ENCODE measurements at places on chromosomes 5 and 9.
A peak's percentile ranks its signal among the peaks of the same experiment; 100 is the strongest.

- DNase-seq = no peak
Observed at GRCh38 chr9:89375191-89375760, 57.0 kb downstream of the SECISBP2 start.

GRCh38 chr9:16143947-16144890 is 591.4 kb downstream of the CCDC171 start:
- DNase-seq = no peak

DNA sequence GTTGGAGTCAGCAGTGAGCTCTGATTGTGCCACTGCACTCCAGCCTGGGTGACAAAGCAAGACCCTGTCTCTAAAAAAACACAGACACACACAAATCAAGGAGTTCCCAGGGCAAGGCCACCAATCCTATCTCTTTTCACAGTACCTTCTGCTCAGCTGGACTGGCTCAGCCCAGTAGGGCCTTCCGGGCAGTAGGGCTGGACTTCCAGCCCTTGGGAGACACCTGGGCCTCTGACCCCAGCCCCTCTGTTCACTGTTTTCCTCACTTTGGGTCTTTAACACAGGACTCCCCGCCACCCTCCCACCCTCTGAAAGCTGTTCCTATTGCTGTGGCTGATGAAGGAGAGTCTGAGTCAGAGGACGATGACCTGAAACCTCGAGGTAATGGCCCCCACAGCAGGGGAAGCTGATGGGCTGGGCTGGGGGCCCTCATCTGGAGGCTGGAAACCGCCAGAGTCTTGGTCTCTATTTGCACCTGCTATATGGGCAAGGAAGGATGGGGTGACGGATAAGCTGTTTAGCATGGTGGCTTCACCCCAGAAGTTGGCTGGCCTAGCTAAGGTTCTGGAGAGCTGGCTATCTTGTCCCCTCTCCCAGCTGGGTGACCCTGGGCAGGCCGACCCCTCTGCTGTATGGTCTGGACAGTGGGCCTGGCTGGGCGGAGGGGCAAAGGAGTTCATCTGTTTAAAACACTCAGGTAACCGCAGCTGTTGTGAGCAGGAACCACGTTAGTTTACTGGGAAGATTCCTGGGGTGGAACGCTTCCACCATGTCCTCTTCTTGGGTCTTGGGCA is 25.6 kb downstream of the USP20 start:
- DNase-seq = no peak

DNA sequence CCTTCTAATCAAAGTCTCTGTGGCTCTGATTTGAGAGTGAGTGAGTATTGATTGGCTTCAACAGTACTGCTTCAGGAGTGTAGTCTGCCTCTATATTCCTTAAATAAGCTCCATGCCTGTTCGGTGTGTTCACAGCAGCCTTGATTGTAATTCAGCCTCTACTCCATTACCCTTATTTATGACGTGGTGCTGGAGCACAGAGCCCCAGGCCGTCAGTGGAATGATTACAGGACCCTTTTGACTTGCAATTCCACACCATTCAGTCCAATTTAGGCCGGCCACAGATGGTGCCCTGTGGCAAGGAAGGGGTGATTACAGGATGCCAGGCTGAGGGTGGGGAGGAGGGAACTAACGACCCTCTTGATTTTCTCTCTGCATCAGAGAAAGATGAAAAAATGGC is 110.3 kb downstream of the ASTN2 start:
- no peak for DNase-seq

DNA sequence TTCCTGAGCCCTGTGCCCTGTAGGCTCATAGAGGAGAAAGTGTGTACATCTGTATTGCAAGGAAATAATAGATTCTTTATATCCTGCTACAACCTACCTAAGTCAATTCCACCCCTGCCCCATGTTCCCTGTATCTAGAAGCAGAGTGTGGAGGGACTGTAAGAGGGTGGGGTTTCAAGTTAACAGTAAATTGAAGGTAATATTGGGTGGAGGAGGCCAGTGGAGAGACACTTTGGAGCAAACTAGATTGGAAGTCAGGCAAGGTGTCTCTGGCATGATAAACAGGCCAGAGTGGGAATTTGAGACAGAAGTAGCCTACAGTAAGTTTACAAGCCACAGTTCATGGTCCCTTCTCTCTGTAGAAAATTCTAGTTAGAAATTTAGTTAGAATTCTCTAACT is 2.3 kb upstream of the HEMGN start:
- no peak for DNase-seq

DNA sequence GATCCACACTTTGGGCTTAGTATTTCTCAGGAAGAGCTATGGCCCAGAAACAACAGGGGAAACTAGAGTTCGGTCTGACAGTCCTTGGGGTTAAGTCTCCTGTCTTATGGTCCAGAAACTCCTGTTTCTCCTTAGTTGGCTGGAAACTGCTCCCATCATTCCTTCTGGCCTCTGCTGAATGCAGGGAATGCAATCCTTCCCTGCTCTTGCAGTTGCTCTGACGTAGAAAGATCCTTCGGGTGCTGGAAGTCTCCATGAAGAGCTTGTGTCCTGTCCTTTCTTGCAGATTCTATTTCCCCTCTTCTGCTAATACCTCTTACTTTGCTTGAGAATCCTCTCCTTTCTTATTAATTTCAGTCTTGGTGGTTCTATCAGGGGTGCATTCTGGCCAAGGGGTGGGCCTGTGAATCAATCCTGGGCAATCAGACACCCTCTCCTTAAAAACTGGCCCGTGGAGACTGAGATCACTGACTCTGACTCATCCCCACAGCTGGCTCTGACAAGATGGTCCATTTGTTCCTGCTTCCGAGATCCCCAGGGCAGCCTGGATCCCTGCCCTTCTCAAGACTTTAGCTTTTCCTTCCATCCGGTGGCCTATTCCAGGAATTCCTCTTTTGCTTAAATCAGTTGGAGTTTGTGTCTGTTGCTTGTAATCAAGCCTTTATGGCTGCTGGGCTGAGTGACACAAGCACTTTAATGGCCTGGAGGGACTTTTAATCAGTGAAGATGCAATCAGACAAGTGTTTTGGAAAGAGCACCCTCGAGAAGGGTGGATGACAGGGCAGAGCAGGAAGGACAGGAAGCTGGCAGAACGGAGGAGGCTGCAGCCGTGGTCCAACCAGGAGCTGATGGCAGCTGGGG is 23.7 kb downstream of the PTGS1 start:
- peak; percentile 76 for DNase-seq

DNA sequence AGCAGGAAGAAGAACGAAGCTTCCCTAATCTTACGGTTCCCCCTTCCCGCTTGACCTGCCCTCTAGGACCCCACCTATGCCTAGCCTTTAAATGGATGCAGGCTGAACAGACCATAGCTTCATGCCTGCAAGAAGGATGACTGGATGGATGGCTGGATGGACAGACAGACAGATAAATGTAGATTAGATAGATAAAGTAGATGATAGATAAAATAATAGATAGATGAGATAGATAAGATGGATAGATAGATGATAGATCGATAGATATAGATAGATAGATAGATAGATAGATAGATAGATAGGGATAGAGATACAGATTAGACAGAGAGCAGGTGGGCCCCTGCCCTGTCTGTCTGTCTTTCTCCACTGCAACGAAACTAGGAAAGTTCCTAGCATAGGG is 72.0 kb downstream of the GPR21 start:
- DNase-seq = no peak

DNA sequence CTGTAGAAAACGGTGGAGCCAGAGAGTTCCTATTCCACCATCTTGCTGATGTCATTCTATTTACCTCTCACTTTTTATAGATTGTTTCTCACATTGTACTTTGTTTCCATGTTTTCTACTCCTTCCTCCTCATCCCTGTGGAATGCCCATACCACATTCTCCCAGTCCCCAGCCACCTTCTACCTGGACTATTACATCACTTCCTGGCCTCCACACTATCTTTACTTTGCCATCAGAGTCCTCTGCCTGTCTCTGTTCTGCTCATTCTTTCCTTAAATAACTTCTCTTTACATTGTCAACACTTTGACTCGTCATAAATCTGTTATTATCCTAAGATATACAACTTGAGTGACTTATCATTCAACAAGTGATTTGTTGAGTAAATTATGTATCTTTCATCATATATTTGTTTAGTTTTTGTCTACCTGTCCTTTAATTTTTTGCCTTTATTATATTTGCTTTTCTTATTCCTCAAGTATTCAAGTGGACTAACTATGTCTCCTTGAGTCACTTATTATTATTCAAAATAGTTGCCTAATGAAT is 182.5 kb downstream of the ADGRV1 start:
- DNase-seq = no peak

DNA sequence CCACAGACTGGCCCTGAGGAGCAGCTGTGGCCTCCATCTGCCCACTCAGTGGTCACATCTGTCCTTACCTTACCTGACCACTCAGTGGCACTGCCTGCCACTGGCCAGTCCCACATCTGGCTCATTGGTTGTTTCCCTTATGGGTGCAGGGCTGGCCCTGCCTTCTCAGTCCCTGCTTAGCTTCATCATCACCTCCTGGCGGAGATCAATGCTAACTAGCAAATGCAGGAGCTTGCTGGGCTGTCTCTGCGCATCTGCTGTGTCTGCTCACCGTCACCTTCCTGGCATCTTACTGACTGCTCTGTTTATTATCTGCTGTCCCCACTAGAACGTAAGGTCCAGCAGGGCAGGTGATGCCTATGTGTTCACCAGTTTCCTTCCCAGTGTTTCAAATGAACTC is 356.9 kb downstream of the SEMA5A start:
- DNase-seq = no peak
